Ascending aorta (tissue), 2 donors: ENCODE measurements at places on chromosomes 7 and 10. TPM values are rescaled to one million over a fixed set of nuclear protein-coding genes. Genes with fewer than 3 reads are reported as not detected.

GRCh38 chr10:131625041-131625440 lies 275.8 kb upstream of the PPP2R2D start:
- H3K27ac ChIP-seq = no peak overlapping the region
- no peaks in the 10 kb centered on the region for H3K36me3 ChIP-seq
- no peak overlapping the region for H3K4me3 ChIP-seq
- H3K4me1 ChIP-seq = no peaks in the 10 kb centered on the region
- DNase-seq = no peak

DNA sequence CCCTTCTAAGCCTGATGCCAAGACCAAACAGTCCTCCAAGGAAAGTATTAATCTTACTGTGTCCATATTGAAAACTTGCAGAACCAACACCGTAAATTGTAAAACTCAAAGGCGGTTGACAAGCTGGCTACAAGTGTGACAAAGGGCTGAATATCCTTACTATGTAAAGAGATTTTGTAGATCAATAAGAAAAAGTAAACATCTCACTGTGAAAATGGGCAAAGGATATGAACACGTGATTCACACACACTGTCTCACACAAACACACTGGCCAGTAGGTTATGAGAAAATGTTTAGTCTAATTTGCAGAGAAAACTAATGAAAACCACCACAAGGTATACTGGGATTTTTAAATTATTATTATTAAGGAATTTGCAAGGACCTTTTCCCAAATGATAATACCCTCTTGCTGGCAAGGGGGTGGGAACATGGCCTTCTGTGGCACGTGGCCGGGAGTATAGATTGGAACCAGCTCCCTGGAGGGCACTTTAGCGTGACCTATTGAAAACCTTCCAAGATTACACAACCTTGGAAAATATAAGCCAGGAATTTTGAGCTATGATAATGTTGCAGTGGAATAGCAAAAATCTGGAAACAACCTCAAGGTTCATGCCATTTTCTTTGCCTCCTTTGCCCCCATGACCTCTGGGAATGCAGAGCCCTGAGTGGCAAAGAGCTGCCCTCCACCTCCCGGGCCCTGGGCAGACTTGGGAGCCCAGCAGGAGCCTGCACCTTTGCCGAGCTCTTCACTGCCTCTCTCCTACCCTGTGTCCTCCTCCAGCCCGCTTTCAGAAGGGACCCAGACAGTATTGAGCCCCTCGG lies 26.2 kb upstream of the SLC29A3 start:
- H3K4me3 ChIP-seq = no peak overlapping the region
- no peak for DNase-seq
- no peaks in the 10 kb centered on the region for H3K27me3 ChIP-seq
- H3K4me1 ChIP-seq = no peaks in the 10 kb centered on the region
- H3K36me3 ChIP-seq = peaks cover 14% of the 10 kb centered on the region
- no peak overlapping the region for H3K27ac ChIP-seq

GRCh38 chr10:66927971-66928770 lies 2.3 kb downstream of the LRRTM3 start:
- peaks cover 5% of the 10 kb centered on the region for H3K4me1 ChIP-seq
- no peak for DNase-seq
- no peaks in the 10 kb centered on the region for H3K27me3 ChIP-seq
- no peaks in the 10 kb centered on the region for H3K36me3 ChIP-seq

Gene OPALIN
- total RNA-seq = not detected
